ENCODE measurements at places on chromosomes 6 and 20. TPM values are rescaled to one million over a fixed set of nuclear protein-coding genes. Genes with fewer than 3 reads are reported as not detected.

DNA sequence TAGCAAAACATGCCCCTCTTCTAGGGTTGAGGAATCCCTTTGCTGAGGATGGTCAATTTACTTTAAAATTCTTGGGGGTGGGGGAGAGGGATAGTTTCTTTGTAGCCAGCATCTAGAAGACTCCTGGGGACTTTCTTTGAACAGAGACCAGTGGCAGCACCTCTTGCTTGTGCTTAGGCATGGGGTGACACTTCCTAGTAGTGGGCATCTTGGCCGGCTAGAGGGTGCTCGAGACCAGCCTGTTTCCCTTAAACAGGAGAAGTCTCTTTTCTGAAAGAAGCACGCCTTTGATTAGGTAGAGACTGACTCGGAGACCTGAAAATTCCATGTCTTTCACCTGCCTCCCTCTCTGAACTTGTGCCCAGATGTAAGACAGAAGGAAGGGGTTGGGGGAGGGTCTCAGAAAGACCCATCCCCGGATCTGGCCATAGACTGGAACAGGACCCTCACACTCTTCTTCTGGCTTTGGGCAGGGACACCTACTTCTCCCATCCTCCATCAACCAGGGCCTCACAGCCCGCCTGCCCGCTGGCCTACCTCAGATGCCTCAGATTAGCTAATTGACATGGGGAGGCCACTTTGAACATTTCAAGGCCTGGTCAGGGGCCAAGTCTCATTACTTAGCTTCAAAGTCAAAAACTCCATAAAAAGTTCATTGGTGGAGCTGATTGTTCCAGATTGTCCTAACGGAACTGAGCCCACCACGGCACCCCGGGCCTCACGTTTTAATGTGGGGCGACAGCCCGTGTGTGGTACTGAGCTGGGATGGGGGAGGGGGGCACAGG is 172.2 kb downstream of the CDC5L start:
- DNase-seq, result no peak

DNA sequence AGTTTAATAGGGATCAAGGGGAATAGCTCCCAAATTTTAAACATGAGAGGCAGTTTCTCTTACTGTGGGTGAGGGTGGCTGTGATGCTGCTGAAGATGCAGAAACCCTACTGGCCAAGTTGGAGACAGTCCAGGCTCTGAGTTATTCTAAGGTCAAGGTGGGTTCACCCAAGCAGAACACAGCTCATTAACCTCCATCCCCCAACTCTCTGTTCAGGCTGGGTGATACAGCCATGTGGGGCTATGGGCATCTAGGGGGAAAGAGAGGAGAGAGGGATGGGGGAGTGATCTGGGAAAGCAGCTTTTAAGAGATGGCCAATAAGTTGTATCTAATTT is 18.9 kb upstream of the TRAM2 start:
- DNase-seq, result no peak

- peak; percentile 74 for DNase-seq
These were observed 4.4 kb upstream of the RPS21 start for GRCh38 chr20:62382306-62383198.

DNA sequence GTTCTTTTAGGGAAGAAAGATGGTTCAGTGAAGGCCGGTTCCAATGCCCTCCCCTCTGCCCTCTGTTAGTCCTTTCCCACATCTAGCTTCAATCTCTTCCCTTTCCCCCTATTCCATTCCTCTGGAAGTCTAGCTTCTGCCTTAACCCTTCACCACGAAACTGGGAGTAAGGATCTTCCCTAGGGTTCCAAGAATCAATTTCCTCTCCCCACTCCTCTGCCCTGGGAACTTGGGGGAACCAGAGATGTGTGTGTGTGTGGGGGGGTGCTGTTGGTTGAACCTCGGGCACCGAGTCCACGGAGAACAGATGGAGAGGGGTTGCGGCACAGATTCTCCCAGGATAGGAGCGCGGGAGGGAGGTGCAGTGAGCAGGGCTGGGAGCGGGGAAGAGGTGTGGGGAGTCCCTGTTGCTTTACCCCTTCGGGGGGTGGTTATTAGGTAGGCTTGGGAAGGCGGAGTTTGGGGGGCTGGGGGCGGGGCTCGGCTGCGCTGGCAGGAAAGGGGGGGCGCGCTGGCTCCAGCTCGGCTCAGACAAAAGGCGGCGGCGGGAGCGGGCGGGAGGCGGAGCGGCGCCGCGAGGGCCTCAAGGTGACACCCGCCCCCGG is at the start of gene TMEM151B:
TMEM151B (plus strand) TSS at position 530 of the 605 bp plus-strand sequence. CDS start 293 bp downstream, outside the sequence.
- no peak for DNase-seq

The C20orf144 gene
- 0.44 TPM for total RNA-seq

The COL11A2 gene
- total RNA-seq, result 4.2 TPM

Data from neural crest cell (in vitro differentiated cells).